ENCODE measurements at places on chromosomes 6 and 20. TPM values are rescaled to one million over a fixed set of nuclear protein-coding genes. Genes with fewer than 3 reads are reported as not detected.

DNA sequence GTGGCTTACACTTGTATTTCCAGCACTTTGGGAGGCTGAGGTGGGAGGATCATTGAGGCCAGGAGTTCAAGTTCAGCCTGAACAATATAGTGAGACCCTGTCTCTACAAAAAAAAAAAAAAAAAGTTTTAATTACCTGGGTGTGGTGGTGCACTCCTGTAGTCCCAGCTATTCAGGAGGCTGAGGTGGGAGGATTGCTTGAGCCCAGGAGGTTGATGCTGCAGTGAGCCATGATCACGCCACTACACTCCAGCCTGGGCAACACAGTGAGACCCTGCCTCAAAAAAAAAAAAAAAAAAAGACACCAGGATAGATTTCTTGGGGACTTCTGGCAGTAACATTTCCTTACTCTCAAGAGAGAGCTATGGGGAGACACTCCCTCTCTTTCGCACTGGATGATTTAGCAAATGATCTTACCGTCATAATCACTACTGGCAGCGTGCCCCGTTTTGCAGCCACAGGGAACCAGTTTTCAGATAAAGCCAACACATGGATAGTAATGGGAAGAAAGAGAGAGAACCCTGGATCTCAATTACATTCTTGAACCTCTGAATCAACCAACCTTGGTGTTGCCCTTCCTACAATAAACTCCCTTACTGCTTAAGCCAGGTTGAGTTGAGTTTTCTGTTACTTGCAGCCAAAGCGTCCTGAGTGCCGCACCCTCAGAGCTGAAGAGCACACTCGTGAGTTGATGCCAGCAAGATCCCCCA, 18.1 kb upstream of the PTPN1 start:
- DNase-seq, result no peak

GRCh38 chr20:31967830-31968249, at the start of gene XKR7:
Gene XKR7 (plus strand): TSS chr20:31968151. CDS start chr20:31968176, 25 bp downstream.
- DNase-seq, result no peak

DNA sequence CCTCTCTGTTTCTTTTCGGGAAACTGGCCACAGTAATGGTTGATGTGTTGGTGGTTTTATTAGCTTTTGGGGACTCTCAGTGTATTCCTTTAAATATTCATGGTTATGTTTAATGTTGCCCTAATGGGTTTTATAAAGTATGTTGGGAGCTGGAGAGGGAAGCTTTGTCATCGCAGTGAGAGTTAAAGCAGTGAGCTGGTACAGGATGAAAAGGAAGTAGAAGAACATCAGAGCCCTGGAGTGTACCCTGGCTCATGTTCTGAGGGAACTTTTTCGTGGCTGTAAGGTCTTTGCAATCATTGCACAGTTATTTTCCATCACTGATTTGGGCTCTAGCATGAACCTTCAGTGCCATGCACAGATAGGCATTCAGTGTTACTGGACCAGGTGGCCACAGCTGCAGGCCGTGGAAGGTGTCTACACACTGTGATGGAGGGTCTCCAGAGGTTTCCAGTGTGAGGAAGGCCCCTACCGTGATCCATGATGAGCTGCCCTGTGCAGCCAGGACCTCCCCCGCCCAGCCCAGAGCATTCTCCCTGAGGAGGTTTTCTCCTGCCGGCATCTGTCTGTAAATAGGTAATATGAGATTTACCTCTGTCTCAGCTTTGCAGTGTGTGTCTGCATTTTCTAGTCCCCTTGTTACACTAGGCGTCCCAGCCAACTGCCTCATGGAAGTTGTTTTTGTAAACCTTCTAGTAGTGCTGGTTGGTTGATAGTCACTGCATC, 22.4 kb upstream of the TMEM217 start:
- no peak for DNase-seq

DNA sequence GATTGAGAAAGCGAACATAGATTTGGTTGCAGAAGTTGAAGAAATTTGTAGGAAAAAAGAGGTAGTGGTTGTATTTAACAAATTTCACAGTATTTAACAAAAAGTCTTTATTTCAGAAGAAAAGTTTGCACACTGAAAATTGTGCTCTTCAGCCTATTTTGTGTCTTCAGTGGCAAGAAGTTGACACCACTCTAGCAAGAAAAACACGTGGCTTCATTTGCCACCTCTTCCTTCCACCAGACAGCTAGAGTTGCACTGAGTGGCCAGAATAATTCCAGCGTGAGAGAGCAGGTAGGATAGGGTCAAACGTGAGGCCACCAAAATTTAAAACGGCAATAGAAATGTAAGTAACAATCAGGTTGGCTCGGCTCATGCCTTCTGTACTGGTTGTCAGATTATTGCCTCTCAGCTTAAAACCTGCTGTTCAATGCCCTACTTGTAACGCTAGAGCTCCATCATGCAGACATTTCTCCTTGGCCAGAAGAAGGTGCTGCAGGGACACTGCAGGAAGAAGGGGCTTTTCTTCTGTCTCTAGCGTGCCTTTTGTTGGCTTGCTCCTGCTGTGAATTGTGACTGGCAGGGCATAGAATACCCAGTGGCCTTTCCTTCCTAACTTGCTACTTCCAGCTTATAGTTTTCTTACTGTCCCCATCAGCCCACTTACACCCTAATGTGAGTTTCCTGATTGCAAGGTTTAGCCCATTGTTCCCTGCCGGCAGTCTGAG, 12.1 kb downstream of the TRAPPC3L start:
- DNase-seq, result no peak

GRCh38 chr6:4920914-4921410, 82.9 kb downstream of the RPP40 start:
- DNase-seq, result no peak

DNA sequence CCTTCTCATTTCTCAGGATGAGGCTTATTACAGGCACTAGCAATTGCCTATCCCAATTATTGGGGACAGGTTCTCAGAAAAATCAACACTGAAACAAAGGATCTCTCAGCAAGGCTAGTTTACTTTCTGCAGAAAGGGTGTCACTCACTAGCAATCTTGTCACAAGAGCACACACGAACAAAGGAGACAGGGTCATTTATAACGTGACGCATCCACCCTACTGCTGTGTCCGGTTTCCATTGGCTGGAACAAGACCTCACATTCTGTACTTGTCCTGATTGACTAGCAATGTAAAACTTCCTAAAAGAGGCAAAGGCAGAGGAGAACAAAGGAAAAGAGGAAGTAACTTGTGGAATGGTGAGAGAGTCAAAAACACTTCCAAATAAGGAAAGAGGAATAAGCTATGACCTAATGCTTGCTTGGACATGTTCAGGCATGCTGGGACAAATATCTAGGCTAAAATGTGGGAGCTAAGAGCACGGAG, 160.2 kb upstream of the STXBP5 start:
- DNase-seq, result no peak

- DNase-seq, result no peak
Observed at GRCh38 chr6:108242259-108242658, 18.6 kb downstream of the SNX3 start.

The TREM2 gene
- total RNA-seq, result 3.1 TPM

- DNase-seq, result peak; percentile 42
Observed at GRCh38 chr6:118187568-118188164, 280.6 kb downstream of the SLC35F1 start.

The CDH26 gene
- 1.7 TPM for total RNA-seq

GRCh38 chr6:101777646-101778045, 384.1 kb downstream of the GRIK2 start:
- no peak for DNase-seq

DNA sequence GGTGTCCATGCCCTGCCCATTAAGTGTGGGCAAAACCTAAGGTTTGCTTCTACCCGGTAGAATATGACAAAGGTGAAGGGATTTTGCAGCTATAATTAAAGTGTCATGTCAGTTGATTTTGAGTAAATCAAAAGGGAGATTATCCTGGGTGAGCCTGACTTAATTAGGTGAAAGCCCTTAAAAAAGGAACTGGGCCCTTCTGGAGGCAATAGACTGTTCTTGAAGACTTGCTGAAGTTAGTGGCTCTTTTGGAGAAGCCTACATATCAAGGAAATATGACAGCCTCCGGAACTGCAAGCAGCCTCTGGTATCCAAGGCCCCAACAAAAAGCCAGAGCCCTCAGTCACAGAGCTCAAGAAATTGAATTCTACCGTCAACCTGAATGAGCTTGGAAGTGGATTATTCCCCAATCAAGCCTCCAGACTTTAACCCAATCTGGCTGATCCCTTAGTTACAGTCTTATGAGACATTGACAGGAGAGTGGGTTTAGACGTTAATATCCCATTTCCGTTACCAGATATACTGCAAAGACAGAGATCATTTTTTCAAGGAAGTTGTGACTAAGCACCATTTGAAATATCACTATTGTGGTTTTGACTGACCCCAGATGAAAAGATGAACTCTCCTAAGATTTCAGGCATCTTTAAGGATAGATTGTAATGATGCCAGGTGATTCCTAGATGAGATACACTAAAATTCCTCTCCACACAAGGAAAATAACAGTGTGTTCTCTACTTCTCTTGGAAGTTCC, 303.4 kb downstream of the PLCB1 start:
- DNase-seq, result no peak

The TUBB2B gene
- 5.3 TPM for total RNA-seq

DNA sequence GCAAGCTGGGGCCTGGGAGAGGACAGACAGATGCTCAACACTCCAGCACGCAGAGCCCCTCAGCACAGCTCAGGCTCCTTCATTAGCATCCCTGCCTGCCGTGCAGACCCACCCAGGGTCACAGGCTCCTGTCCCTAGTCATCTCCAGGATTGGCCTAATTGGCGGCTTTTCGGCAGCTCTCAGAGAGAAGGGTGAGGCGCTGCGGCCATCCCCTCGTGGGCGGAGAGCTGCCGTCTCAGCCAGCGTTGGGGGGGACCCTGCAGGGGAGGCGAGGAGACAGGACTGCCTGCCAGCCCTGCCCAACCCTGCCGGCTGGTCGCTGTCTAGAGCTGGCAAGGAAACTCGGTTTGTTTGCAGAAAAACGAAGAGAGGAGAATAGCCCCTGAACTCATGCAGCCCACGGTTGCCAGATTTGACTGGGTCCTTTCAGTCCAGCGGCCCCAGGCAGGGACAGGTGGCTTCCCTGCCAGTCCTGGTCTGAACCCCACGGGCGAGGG, 26.8 kb downstream of the BHLHE23 start:
- DNase-seq, result no peak

The POM121L2 gene
- not detected for total RNA-seq

The ULBP1 gene
- total RNA-seq, result not detected

The ANKRD6 gene
- total RNA-seq, result 13.5 TPM

The SLC17A3 gene
- not detected for total RNA-seq

DNA sequence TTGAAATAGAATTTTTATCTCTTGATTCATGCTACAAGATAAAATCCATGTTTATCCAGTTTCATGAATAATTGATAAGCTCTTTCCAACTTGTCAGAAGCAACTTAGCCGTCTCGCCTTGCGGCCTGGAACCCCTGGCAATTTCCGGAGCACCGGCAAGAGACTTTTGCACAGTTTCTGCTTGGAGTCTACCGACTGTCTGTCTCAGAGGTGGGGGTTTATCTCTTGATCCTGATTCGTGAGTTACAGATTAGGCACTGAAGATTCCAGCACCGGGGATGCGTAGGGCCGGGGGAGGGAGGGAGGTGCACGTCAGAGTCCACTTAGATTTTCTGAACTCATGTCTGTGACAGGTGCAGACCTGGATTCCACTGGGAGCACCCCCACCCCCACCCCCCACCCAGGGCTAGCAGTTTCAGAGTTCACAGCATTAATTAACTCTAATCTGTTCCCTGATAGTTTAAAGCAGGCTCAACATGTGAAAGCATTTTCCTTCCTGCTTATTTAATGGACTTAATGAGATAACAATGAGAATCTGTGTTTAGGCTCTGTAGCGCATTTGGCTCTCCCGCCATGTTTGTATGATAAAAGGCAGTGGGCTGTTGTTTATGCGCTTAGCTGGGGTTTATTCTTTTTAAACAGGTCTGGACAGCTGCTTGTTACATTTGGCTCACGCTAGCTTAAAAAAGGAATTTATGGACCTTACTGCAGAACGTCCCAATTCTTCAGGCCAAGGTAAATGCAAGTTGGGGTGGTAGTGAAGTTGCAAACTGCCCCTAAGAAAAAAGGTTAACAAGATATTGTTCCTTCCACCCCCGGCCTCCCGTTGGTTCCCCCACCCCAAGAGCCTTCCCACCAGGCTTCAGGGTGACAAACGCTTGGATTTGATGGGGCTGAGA, 8.1 kb upstream of the APCDD1L start:
- no peak for DNase-seq

The C20orf202 gene
- 0.38 TPM for total RNA-seq

- DNase-seq, result no peak
Observed at GRCh38 chr6:127539272-127539671, 20.1 kb upstream of the MTCL3 start.

DNA sequence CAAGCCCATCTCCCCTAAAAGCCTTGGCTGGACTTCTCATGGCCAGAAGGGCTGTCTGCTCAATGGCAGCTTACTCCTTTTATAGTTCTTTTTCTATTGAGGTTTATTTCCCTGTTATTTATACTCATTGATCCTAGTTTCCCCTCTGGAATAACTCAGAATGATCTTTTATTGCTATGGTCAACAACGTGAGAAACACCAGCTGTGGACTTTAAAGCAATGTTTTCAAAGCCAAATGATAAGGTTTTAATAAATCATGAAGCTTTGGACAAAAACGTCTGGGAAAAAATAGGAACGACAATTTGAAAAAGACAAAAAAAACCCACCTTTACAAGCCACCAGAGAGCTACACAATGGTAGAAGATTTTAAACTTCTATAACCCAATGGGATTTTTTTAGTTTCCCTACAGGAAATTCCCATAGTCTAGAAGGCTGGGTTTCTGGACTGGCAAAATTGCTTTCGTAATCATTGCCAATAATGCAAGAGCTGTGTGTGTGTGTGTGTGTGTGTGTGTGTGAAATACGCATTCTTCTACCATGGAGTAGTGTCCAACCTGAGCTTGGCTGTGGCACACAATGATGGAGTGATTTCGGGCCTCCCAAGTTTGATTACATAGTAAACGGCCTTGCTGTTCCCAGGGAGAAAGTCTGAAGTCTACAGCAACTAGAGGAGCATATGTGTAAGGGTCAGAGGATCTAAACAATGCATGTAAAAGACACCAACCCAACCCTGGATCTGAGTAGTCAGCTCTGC, 396.0 kb downstream of the SYNE1 start:
- DNase-seq, result no peak

DNA sequence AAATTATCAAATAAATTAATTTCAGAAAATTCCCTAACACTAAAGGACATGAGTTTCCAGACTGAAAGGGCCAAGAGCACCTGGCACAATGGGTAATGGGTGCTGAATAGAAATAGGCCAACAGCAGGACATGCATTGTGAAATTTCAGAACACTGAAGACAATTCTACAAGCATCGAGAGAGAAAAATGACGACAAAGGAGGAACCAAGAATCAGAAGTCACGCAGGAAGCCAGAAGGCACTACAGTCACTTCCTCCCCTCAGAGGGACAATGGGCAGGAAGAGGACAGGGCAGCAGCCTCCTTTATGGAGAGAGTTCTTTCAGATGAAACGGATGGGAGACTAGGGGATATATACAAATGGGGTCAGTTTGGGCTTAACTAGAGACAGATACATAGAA, 29.6 kb downstream of the PCNA start:
- no peak for DNase-seq

DNA sequence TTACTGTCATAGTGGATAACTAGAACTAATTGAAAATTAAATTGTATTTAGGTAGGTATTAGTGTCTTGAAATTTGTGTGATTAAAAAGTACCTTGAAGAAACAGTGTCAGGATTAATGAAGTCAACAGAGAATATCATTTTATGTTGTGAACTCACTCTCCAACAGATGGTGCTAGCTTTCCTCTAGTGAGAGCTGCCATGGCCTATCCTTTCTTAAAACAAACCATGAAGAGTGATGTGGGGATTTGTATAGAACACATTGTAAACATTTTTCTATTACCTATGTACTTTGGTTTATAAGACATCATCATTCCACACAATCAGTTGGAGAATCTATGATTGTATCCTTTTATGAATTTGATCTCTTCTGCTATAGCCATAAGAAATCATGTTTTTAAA, 4.8 kb upstream of the SRSF12 start:
- DNase-seq, result no peak

GRCh38 chr20:20664795-20665589, 47.5 kb downstream of the RALGAPA2 start:
- DNase-seq, result no peak

All from omental fat pad (tissue), 4 donors.